ENCODE measurements at places on chromosomes 7 and 10.
A peak's percentile ranks its signal among the peaks of the same experiment; 100 is the strongest.

- no peak for DNase-seq
Observed at GRCh38 chr10:29830531-29831512, 196.1 kb upstream of the SVIL start.

DNA sequence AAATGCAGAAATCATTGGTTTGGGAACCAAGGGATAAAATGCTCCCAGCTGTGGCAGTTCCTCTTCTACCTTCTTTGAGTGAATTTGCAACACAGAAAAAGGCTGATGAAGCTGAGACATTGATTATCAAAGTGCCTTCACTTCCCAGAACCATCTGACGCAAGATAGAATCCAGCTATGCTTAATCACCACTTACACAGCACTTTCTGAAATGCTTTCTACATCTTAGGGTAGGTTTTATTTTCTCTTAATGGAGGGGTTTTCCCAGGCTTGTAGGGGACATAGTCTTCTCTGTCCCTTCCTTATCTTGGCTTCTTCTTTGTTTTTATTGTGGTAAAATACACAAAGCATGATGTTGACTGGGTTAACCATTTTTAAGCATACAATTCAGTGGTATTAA lies 332.6 kb upstream of the ZNF32 start:
- no peak for DNase-seq

DNA sequence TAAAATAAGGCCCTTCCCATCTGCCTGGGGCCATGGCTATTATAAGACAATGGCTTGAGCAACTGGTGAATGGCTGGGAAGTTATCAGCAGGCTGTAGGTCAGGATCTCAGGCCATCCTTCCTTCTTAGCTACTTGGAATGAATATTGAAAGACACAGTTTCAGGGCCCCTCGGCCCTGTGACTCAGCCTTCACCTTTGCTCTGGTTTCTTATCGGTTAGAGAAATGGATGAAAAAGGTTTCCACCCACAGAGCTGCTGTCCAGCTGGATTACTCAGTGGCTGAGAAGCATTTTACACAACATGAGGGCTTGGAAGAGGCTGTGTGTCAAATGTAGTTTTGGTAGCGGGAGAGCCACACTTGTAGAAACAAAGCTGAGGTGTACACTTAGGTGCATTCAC lies 9.4 kb downstream of the ACSL5 start:
- no peak for DNase-seq

DNA sequence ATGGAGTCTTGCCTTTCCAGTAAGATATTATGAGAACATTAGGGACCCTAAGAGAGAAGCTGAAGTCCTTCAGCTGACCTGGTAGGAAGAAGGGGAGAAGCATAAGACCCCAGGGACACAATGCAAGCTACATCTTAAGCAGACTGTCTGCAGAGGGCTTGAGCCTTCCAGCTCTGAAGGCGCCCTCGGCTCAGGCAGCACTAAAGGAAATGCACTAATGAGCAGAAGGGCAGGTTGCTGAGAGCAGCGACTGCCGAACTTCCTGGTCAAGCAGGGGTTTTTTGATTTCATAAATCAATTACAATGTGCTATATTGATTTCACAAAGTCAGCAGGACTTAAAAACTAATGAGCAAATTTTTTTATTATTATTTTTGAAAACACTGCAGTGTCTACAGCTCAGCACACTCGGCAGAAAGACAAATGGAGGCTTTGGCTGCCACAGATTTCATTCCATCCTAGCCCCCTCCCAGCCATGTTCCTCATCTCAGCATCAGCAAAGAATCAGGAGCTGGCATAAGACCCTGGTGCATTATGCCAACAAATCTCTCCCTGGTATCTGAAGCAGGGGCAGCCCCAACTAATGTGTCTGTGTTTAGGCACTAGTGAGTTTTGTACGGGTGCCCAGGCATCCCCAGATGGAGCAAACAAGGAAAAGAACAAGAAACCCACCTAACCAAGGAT lies 57.1 kb downstream of the LRRTM3 start:
- peak; percentile 21 for DNase-seq

DNA sequence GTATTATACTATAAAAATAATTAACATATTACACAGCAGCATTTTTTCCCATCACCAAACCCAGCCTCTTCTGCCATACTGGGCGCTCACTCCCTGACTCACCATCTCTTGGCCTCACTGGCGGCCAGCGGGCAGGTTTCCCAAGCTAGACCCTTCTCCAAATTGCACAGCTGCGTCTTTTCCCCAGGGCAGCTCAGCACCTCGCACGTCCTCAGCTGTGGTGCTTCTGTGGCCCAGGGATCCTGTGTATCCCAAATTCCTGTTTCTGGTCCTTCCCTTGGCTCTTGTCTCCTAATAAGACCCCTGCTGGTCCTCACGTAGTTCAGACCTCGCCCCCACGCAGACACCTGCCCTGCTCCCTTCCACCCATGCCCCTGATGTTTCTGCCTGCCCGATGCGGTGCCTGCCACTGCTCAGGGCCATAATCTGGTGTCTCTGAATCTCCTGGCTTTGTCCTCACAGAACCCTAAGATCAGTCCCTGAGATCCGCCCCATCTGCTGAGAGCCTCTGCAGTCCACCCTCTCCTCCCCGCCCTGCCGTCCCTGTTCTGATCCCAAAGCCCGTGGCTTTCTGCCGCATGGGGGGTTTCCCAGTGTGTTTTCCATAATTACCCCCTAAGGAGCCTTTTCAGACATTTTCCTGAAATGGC lies 290.1 kb downstream of the TCERG1L start:
- no peak for DNase-seq

DNA sequence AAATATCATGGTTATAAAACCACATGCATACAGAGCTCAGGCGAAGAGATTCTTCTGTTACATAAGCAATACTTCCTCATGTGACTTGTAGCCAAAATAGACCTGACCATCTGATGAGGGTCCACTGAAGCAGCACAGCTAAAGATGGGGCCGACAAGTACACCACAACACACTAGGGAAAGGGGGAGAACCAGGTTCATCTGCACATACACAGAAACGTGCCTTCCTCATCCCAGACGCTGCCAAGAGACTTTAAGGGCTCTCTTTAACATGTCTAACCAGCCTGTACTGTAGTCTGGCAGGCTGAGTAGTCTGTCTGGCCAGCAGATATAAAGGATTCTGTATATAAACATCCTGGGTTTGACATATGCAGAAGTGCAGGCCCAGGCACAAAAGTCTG lies 30.3 kb downstream of the ERCC6 start:
- DNase-seq: no peak

- no peak for DNase-seq
Observed at GRCh38 chr10:33897291-33897752, 562.9 kb upstream of the NRP1 start.

DNA sequence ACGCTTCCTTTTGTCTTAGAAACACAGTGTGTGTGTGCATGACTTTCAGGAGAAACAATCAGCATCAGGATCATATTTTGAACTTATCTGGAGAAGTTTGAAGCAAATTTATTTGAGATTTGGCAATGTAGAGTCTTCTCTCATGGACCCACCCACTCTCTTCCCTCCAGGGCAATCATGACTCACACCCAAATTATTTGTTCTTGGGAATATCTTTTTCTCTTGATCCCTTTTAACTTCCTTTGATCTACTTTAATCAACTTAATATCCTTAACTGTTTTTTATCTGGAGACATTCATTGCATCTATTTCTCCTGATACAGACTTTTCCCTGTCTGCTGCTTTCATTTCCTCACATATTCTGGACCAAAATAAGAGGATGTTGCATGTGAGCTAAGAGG lies 1174.3 kb downstream of the GATA3 start:
- no peak for DNase-seq

- no peak for DNase-seq
Observed at GRCh38 chr10:129662426-129662825, 195.4 kb downstream of the MGMT start.

DNA sequence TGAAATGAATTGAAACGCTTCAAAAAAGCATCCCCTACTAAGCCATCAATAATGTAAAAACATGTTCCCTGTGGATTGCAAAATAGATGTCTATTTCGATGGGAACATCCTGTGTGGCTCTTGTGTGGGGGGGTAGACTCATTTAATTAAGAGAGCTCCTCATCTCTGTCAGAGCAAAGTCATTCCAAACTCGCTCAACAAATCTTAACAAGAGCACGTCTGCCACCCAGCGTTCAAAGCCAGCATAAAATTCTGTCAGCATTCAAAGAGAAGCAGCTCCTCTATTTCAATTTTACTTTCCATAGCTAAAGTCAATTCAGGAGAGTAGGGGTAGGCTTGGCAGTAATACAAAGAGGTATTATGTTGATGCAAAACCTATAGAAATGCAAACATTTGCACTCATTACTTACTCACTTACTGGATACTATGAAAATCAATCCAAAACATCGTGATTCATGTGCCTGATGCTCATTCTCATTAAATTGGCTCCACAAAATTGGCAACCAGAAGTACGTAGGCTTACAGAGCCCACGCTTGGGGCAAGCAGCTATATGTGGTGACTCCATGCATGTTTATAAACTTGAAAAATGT lies 114.9 kb downstream of the IPMK start:
- peak; percentile 48 for DNase-seq

DNA sequence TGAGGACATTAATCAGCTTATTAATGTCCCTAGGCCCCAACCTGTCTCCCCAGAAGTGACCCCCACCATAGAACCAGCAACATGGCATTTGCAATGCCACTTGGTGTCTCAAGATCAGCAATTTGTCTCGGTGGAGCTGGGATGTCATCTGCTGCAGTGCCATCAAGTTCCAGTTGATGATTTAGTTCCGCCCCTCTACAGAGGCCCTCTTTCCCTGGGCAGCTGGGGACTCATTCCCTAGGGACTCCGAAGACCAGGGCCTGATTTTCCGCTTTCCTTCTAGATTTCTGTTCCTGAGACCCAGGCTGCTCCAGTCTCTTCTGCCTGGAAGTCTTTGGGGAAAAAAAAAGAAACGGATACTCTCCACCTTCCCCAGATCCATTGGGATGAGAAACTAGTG lies 122.5 kb upstream of the NANOS1 start:
- no peak for DNase-seq

GRCh38 chr7:95749515-95749914 lies 22.8 kb upstream of the DYNC1I1 start:
- DNase-seq: no peak

GRCh38 chr10:46559231-46559671 lies 2.8 kb upstream of the GPRIN2 start:
- no peak for DNase-seq

- no peak for DNase-seq
Observed at GRCh38 chr7:135102372-135102771, 45.5 kb upstream of the TMEM140 start.

DNA sequence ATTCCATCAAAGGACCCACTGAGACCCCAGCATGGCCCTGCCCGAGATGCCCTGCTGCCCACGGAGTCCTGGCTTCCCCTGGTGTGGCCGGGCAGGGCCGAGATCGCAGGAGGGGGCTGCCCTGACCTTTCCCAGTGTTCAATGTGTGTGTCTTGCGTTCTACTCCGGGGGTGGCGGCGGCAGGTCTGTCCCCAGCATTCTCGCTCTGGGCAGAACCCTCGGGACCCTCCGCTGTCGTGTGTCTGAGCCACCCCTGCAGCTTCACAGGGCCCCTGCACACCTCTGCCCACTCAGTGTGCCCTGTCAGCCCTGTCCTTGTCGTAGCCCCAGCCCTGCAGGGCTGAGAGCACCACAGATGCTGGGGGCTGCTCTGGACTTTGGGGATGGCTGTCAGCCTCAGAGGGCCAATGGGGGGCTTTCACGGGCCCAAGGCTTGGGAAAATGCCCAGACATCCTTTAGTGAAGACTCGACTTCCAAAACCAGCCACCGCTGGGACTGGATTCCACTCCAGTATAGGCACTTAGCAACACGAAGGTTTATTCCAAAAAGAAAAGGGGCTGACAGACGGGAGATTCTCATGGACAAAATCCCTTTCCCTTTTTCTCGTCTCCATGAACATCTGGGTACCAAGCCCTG lies 30.0 kb upstream of the KNDC1 start:
- no peak for DNase-seq

DNA sequence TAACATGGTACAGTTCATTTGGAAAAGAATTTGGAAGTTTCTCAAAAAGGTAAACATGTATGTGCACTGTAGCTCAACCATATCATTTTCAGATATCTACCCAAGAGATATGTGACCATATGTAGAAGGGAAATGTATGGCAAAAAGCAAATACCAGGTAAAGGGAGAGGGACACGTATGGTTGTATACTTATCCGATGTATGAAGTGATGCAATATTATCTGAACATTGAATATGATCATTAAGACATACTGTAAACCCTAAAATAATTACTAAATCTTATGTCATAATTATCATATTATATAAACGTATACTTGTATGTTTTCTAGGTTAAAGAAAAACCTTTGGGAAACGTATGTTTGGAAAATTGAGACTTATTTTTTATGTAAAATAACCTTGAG lies 367.5 kb upstream of the KCND2 start:
- no peak for DNase-seq

DNA sequence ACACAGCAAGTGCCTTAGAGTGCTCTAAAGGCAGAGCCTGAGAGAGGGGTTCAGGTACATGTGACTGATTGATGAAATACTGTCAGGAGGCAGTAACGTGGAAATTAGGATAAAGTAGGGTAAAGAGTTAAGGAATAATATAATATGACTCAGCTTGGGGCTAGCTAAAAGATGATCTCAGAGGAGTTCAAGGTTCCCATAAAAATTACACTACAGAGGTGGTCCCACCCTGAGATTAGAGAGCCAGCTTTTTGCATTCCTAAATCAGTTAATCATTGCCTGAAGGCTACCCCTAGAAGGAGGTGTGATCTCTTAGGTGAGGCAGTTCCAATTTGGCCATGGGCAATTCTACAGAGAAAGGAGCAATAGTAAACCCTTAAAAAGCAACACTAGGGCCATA lies 5.8 kb downstream of the LIPJ start:
- DNase-seq: no peak

DNA sequence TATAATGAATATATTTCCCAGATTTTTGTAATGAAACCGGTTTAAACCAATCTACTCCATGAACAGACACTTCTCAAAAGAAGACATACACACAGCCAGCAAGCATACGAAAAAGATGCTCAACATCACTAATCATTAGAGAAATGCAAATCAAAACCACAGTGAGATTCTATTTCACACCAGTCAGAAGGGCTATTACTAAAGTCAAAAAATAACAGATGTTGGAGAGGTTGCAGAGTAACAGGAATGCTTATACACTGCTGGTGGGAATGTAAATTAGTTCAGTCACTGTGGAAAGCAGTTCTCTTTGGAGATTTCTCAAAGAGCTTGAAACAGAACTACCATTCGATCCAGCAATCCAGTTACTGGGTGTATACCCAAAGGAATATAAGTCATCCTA lies 240.7 kb downstream of the TSPAN12 start:
- DNase-seq: no peak

Data from NCI-H446 (cell line).